Hair follicle dermal papilla cell (primary cell): ENCODE measurements at places on chromosomes 3 and 15. TPM values are rescaled to one million over a fixed set of nuclear protein-coding genes. Genes with fewer than 3 reads are reported as not detected.

Gene SLC12A1
- not detected in 2 replicates for total RNA-seq

Gene LMOD3
- total RNA-seq: not detected in 2 replicates

Gene C3orf20
- under 0.01 TPM in 1 of 2 replicates, not detected in the other for total RNA-seq

Gene AHSG
- total RNA-seq: not detected in 2 replicates

Gene CA12
- total RNA-seq: 46.1 and 72.9 TPM in 2 replicates

Gene CKMT1A
- total RNA-seq: not detected in 2 replicates

Gene CEMIP
- total RNA-seq: 408 and 1,053 TPM in 2 replicates

Gene C15orf61
- total RNA-seq: 2.9 and 6.0 TPM in 2 replicates

Gene MED12L
- 0.85 and 1.3 TPM in 2 replicates for total RNA-seq

Gene GHSR
- total RNA-seq: not detected in 2 replicates

Gene CYP8B1
- not detected in 2 replicates for total RNA-seq

Gene NR2E3
- 0.16 TPM in 1 of 2 replicates, not detected in the other for total RNA-seq

Gene IGSF11
- total RNA-seq: not detected in 2 replicates

Gene SENP7
- 18.3 and 18.8 TPM in 2 replicates for total RNA-seq

Gene ISLR
- total RNA-seq: 194 and 325 TPM in 2 replicates
